ENCODE measurements at places on chromosomes 3 and 15.

- DNase-seq: no peak
Observed at GRCh38 chr15:61915640-61916039, 144.6 kb downstream of the VPS13C start.

GRCh38 chr3:191176038-191176785 lies 22.8 kb upstream of the OSTN start:
- no peak for DNase-seq

- DNase-seq: no peak
Observed at GRCh38 chr15:88504445-88504844, 36.9 kb downstream of the MRPS11 start.

GRCh38 chr15:88605189-88606069 lies 15.7 kb upstream of the AEN start:
- no peak for DNase-seq

DNA sequence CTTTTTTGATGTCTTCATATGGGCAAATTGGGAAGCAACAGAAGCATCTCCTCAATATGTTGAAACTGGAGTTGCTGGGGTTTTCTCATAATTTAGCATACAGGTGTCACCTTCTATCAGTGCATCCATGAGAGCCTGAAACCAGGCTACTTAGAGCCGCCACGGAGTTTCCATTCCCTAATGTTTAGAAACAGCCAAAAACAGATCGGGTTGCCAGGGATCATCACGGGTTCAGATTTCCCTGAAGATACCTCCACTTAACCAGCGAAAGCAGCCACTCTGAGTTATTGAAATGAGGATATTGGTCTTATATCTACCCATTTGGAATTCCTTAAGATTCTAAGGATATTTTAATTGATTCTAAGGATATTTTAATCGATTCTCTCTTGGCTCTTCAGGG lies 14.5 kb downstream of the TERB2 start:
- DNase-seq: no peak
